ENCODE measurements at places on chromosomes 4 and X. TPM values are rescaled to one million over a fixed set of nuclear protein-coding genes. Genes with fewer than 3 reads are reported as not detected.

GRCh38 chr4:165779950-165780670 lies 92.9 kb upstream of the TLL1 start:
- no peak for DNase-seq

GRCh38 chrX:120562569-120562926 lies 1.8 kb upstream of the CUL4B start:
- DNase-seq = no peak

DNA sequence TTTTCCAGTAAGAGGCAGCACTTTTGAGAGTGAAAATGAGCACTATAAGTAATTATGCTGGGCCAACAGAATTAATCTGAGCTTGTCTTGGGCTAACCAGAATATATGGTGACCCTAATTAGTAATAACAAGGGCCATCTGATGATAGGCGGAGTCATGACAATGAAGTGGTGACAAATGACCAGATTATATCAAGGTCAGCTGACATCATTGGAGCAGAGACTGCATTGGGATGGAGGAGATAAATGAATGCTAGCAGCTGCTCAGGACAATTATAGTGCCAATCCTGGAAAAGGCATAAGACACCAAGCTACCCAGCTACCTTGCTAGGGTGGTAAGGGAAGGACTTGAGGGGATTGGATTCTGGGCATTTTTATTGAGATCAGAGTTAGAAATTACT lies 1548.7 kb downstream of the RPA4 start:
- DNase-seq = no peak

GRCh38 chrX:19793471-19793870 lies 93.9 kb downstream of the SH3KBP1 start:
- DNase-seq = no peak

Gene NPFFR2
- not detected for total RNA-seq

Gene CCDC158
- total RNA-seq = not detected

Gene GABRA4
- total RNA-seq = not detected

Gene FGFR3
- not detected for total RNA-seq

Gene LANCL3
- 0.03 TPM for total RNA-seq

All from naive thymus-derived CD4-positive, alpha-beta T cell (primary cell).